ENCODE measurements at places on chromosomes 13 and 19.

GRCh38 chr19:18009412-18010066 lies 1.6 kb downstream of the ARRDC2 start:
- no peak for DNase-seq

- no peak for DNase-seq
Observed at GRCh38 chr19:18362934-18363542, 22.6 kb downstream of the PGPEP1 start.

DNA sequence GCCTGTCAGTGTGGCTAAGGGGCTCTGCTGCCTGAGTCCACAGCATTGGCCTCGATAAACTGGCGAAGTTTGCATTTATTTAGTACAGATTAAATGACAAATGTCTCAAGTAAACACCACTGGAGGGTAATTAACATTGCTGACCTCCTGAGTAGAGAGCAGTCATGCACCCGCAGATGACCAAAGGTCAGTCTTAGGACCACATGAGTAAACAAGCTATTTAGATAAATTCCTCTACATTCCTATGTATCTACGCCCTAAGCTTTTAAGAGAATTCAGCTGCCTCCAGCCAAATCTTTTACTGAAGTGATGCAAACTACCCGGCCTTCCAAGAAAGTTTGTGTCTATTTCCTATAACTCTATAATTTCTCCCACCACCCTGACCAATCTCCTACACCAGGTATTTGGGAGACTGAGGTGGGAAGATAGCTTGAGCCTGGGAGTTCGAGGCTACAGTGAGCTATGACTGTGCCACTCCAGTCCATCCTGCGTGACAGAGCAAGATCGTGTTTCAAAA lies 22.9 kb downstream of the CD70 start:
- no peak for DNase-seq

DNA sequence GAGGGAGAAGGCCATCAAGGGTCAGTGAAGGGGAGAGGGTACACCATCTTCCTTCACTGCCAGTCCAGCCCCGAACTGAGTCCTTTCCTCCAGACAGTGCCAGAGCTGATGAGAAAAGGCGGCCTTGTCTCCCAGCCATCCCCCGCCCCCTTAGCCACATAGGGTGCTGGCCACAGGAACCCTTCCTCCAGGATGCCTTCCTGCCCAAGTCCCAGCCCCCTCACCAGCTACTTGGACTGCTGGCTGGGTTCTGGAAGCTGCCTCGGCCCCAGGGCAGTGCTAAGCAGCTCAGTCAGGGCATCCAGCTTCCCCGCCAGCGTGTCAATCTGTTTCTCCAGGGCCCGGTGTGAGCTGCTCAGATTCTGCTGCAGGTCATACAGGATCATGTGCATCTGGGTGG lies 12.6 kb upstream of the SMG9 start:
- DNase-seq: no peak

- DNase-seq: no peak
Observed at GRCh38 chr13:53569453-53569852, 540.8 kb downstream of the OLFM4 start.

DNA sequence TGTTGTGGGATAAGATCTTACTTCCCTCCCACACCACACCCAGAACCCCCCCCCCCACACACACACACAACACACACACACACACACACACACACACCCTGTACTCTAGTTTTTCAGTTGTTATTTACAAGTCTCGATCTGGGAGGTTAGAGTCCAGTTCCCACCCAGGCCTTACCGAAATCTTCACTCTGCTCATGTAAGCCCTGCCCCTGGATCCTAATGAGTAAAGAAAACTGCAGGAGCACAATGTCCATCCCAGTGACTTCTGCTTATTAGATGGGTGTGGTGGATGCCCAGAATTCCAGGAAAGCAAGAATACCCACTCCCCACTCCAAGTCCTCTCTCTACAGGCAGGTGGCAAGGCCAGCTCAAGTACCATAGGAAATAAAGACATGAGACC lies 23.0 kb downstream of the STARD13 start:
- DNase-seq: no peak

- no peak for DNase-seq
Observed at GRCh38 chr13:65719831-65720230, 1510.3 kb downstream of the PCDH9 start.

- no peak for DNase-seq
Observed at GRCh38 chr13:112850273-112850672, 118.7 kb upstream of the MCF2L start.

- peak; percentile 8 for DNase-seq
Observed at GRCh38 chr13:92896842-92897241, 329.8 kb upstream of the GPC6 start.

GRCh38 chr13:25783601-25784024 lies 268.2 kb downstream of the SHISA2 start:
- DNase-seq: no peak

DNA sequence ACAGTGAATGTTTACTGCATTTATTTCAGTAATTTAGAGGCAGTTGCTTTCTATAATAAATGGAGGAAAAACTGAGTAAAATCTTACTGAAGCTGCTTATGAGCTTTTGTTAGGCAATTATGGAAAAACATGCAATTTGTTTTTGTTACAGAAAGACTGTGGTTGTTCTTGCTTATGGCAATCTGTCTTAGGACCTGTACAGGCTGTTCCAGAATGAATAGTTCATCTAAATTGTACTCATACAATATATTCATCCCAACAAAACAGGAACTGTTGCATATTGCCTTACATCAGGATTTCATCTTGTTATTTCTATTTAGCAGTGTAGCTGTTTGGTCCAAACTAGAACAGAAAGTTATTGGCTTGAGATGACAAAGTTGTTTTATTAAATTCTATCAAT lies 199.2 kb downstream of the NALCN start:
- no peak for DNase-seq

DNA sequence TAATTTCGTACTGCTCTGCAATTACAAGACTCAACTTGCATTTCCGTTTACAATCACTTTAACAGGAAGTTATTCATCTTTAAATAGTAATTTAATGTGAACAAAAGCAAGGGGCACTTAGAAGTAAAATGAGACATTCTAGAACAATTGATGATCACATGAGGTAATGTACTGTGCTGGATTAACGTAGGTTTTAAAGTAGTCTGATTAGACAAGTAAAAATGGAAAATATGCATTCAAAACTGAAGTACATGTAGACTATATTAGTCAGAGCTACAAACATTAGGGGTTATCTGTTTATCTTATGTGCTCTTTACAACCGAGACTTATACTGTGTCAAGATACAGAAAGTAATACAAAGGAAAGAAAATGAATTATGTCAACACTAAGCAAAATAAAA lies 1528.0 kb downstream of the SLITRK5 start:
- DNase-seq: no peak

DNA sequence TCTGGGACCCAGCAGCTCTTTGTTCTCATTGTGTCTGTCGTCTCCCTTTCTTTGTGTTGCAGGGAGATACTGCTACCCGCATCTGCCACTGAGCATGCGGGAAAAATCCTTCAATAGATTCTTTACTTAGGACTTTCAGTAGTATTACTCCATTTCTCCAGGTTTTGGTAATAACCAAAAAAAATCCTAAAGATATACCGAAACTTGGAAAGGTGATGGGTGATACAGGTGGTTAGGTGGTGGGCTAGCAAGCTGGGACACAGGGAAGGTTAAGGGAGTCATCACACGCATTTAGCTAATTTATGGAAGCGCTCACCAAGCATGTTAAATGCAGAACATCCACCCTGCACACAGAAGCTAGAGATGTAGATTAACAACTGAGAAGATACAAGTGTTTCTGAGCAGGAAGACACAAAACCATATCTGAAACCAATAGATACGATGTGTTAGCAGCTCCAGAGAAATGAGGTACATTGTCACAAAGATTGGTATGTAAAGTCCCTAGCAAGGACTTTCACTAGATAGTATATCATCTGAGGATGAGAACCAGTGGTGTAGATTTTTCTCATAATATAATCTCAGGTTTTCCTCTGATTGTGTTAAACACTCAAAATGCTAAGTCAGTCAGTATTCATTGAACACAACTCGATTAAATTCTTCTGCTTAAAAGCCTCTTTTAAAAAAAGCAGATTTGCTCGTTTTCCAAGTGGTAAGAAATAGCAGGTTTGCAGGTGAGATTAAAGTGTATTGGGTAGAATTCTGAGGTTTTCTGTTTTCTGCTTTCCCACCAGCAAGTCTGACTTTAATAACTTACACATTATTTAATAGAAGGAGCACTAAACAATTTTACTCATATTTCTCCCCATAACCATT lies 1.2 kb upstream of the SLAIN1 start:
- peak; percentile 13 for DNase-seq

GRCh38 chr13:24217601-24218281 lies 57.2 kb downstream of the SPATA13 start:
- DNase-seq: no peak

- no peak for DNase-seq
Observed at GRCh38 chr19:7602240-7602934, 6.7 kb downstream of the CAMSAP3 start.

DNA sequence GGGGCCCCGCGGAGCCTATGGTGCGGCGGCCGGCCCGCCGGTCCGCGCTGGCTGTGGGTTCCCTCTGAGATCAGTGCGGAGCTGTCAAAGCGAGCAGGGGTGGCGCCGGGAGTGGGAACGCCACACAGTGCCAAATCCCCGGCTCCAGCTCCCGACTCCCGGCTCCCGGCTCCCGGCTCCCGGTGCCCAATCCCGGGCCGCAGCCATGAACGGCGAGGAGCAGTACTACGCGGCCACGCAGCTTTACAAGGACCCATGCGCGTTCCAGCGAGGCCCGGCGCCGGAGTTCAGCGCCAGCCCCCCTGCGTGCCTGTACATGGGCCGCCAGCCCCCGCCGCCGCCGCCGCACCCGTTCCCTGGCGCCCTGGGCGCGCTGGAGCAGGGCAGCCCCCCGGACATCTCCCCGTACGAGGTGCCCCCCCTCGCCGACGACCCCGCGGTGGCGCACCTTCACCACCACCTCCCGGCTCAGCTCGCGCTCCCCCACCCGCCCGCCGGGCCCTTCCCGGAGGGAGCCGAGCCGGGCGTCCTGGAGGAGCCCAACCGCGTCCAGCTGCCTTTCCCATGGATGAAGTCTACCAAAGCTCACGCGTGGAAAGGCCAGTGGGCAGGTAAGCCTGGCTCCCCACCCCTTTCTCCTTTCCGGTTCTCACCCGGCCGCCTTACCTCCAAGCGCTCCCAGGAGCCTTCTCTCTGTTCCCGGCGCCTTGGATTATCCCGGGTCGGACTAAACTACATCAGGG lies at the start of gene PDX1:
PDX1 (plus strand) TSS at position 67 of the 743 bp plus-strand sequence; CDS start at position 206, 139 bp downstream.
- DNase-seq: no peak

DNA sequence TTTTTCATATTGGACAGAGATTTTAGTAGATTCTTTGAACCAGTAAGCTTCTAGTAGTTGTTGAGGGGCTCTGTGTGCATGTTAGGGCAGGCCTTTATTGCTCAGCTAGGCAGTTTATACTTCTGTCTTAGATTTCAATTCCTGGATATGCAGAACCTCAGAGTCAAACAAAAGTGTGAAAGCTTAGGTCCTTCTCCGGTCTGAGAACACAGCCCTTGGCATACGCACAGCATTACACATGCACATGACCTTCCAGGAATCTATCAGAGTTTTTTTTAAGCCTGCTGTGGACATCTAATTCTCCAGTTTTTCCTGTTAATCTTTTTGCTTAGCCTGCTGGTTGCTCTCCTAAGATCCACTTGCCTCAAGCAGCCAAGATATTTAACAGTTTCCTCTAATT lies 77.9 kb upstream of the KL start:
- no peak for DNase-seq

DNA sequence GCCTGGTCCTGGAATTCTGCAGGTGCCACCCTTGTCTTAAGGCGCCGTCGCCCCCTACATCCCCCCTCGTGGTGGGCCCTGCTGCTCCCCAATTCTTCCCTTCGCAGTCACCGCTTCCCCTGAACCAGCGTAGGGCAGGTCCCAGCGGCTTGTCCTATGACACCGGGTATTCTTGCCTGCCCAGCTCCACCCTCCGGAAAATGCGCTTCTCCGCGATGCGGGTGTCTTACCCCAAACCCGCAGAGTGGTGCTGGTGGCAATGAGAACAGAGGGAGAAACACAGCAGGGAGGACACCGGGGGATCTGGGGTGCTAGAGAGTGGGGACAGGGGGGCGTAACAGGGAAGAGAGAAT lies 9.0 kb downstream of the ZNF808 start:
- DNase-seq: no peak

- DNase-seq: peak; percentile 44
Observed at GRCh38 chr13:101917833-101918661, 465.6 kb downstream of the ITGBL1 start.

DNA sequence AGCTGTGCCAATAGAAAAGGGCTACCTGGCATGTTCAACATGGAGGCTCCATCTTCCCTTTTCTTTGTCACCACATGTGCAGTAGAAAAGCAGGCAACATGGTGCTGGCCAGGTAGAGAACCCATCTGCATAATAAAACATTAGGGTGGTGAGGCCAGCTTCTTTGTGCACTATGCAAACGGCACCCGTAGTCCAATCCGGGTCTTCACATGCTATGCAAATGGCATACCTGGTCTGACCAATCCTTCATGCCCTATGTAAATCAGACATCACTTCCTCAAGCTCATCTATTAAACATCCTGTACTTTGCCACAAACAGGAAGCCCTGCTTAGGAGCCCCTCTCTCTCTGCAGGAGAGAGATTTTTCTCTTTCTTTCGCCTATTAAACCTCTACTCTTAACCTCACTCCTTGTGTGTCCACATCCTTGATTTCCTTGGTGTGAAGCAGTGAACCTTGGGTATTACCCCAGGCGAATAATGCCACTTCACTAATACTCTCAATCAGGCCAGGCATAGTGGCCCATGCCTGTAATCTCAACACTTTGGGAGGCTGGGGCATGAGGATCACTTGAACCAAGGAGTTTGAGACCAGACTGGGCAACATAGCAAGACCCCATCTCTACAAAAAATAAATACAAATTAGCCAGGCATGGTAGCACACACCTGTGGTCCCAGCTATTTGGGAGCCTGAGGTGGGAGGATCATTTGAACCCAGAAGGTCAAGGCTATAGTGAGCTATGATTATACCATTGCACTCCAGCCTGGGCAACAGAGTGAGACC lies 111.3 kb upstream of the MRI1 start:
- no peak for DNase-seq

- no peak for DNase-seq
Observed at GRCh38 chr19:12244370-12244769, 50.3 kb downstream of the ZNF44 start.

DNA sequence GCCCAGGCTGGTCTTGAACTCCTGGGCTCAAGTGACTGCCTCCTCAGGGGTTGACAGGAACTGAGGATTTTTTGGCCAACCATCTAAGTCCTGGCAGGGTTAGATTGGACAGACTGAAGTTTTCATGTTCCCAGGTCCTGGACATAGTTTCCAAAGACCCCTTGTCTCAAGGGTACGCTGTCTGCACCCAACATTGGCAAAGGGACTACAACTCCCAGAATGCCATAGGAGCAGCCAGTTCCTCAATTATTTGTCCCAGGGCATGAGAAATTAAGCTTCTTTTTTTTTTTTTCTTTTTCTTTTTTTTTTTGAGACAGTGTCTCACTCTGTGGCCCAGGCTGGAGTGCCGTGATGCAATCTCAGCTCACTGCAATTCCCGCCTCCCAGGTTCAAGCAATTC lies 6.9 kb downstream of the GYS1 start:
- DNase-seq: no peak

All from SW 1271 (cell line).